Mucosa of gallbladder (tissue), 1 donor: ENCODE measurements at places on chromosomes 4 and X.
A peak's percentile ranks its signal among the peaks of the same experiment; 100 is the strongest.

GRCh38 chrX:85111347-85111746, 107.7 kb downstream of the APOOL start:
- no peak for DNase-seq

DNA sequence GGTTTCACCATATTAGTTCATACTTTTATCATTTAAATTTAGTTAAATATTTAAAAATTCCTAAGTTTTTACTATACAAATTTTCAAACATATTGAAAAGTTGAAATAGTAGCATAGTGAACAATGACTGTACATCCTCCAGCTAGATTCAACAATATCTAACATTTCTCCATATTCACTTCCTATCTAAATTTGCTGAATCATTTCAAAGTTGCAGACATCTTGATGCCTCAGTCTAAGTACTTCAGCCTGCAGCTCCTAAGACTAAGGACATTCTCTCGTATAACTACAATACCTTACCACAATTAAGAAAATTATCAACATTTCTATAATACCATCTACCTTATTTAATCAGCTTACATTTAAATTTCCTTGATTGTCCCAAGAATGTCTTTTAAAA, 132.7 kb downstream of the TMEM164 start:
- no peak for DNase-seq

DNA sequence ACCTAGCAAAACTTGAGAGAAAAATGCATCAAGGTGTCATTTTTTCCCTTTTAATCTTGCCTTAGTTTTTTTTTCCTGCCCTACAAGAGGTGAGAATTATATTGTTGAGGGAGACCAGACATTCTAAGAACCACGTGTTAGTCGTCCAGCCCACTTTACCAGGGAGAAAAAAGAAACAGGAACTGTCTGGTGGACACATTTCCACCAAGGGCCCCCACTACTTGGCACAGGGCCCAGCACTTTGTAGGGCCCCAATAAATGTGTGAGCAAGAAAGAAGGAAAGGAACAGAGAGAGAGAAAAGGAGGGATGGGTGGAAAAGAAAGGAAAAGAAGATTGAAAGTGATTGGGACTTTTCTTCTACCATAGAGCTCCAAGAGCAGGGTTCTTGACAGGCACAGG, 3.9 kb upstream of the EGFL6 start:
- no peak for DNase-seq

DNA sequence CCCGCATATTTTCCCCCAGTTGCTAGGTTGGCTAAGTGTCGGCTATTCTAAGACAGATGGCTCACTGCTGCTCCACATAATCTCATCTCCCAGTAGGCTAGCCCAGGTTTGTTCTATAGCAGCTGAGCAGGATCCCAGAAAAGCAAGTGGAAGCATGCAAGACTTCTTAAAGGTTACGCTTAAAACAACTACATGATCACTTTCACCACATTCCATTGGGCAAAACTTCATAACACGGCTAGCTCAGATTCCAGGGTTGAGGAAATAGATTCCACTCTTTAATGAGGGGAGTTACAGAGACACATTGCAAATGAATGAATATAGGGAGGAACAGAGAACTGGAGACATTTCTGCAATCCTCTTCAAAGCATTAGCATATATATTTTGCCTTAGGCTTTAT, 12.9 kb upstream of the RAB33B start:
- DNase-seq: no peak

- DNase-seq: no peak
Observed at GRCh38 chr4:153156263-153156662, 48.0 kb upstream of the TRIM2 start.

GRCh38 chr4:1576961-1577821, 106.9 kb downstream of the FAM53A start:
- DNase-seq: no peak

GRCh38 chr4:159400558-159401225, 297.8 kb downstream of the RAPGEF2 start:
- no peak for DNase-seq

DNA sequence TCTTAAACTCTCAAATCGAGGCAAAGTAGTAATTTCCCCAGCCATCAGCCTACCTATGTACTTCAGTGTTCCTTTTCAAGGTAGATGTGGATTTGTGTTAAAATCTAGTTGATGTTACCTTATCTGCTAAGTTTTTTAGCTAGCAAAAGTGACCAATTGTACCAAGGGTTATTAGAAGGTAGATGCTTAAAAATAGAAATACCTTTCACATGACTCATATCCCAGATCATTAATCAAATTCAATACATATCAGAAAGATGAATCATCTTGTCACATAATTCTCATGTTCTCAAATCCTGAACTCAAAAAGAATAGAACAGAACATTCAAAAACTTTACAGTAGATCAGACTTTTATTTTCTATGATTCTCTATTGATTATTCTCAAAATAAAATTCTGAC, 3.5 kb downstream of the ENAM start:
- no peak for DNase-seq

DNA sequence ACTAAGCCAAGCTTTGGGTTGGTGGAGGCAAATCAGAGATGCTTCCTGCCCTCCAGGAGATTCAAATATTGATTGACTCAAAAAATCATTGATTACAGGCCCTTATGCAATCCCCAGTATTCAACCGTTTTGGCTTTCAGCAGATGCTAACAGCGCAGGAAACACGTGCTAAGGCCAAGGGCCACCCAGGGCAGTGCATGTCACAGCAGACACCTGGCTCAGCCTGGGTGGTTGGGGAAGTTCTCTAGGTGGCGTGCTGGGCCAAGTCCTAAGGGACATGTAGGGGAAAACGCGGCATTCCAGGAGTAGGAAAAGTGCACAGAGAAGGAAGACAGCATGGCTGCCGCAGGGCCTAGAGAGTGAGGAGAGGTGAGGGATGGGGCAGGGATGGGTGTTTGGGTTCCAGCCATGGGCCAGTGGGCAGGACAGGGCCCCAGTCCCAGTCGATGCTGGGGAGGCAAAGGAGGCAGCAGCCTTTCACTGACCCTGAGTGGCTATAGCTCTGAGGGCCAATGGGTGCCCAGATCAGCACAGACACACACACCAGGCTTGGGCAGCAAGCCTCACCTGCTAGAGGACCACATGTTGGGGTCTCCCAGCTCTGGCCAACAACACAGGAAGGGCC, 239.1 kb downstream of the EVC2 start:
- no peak for DNase-seq

GRCh38 chrX:133189195-133189594, 29.0 kb downstream of the TFDP3 start:
- DNase-seq: no peak

- no peak for DNase-seq
Observed at GRCh38 chr4:47484168-47484567, 907 bp upstream of the ATP10D start.

DNA sequence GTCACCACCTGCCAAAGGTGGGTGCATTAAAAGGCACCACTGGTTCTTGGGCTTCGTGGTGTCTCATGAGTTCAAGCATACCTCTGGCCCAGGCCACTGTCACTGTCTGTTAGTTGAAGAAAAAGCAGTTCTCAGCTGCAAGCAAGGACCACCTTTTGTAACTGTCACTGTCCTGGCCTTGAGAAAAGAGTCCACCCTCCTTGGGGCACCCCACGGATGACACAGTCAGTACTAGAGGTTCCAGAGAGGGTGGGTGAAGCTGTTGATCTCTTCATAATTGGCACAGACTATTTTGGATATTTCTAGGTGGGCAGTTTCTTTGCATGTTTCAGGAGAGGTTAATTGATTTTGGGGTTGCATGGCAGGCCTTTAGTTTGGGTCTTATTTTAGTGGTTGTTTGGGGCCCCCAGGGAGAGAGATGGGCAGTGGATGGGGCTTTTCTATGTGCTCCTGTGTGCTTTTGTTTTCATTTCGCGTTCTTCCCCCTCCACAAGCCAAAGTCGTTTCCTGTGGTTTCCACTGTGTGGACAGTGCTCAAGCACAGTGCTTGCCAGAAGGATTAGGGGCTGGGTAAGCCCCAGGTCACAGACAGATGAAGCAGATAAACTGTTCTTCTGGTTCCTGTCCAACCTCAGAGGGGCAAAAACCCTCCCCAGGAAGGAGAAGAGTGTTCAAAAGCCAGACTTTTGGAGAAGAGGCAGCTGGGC, 156.2 kb upstream of the PPP1R2C start:
- DNase-seq: no peak

GRCh38 chr4:136690360-136690759, 841.9 kb downstream of the PCDH18 start:
- DNase-seq: peak; percentile 11

- DNase-seq: no peak
Observed at GRCh38 chrX:69014200-69014599, 151.1 kb downstream of the PJA1 start.

DNA sequence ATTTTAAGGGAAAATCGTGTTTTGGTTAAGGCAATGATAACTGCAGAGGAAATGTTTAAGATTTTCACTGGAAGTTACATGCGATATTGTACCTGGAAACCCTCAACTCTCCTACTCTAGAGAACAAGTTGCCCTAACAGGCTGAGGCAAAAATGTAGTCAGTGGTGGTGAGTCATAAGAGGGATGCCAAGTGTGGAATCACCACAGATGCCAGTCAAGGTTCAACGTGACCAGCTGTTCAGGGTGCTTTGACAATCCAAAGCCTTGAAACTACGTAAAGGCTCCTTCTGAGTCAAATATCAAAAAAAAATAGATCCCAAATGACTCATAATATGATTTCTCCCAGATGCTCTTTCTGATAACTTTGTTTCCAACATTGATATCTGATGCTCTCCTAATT, 77.9 kb upstream of the AFF2 start:
- DNase-seq: no peak

DNA sequence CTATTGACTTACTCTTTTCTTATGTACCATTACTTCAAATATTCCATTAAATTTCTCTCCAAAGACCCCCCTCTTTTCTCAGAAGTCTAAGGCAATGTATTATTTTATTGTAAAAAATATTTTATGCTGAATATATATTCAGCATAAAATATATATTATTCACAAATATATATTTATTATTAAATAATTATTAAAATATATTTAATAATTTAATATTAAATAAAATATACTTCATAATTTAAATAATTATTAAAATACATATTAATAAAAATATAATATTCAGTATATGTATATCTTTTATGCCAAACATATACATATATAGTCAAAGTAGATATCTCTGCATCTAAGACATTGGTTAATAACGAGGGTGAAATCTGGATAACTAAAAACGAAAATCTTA, 418.4 kb downstream of the GASK1B start:
- DNase-seq: no peak

DNA sequence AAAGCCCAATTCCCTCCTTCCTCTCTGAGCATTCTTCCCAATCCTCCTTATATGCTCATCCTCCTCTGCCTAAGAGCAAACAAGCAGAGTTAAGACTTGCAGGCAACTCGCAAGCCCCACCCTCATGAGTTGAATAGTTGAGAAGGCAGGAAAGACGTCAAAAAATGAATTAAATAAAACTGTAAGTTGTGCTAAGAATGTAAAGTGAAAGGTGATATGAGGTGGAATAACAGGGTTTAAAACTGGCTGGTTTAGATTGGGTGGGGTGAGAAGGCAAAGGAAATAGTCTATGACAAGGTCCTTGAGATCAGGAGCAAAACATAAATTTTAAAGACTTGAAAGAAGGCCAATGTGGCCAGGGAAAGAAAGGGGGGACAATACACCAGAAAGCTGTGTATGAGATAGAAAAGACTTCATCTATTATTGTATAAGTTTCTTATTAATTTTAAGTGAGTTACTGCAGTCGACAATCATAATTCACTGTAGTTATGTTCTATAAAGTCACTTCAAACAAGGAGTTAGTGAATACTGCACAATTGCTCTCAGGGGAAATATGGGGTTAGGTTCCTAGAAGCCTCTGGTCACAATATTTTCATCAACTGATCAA, 124.9 kb downstream of the RELL1 start:
- DNase-seq: no peak

GRCh38 chr4:129565214-129565613, 469.3 kb downstream of the C4orf33 start:
- DNase-seq: no peak

DNA sequence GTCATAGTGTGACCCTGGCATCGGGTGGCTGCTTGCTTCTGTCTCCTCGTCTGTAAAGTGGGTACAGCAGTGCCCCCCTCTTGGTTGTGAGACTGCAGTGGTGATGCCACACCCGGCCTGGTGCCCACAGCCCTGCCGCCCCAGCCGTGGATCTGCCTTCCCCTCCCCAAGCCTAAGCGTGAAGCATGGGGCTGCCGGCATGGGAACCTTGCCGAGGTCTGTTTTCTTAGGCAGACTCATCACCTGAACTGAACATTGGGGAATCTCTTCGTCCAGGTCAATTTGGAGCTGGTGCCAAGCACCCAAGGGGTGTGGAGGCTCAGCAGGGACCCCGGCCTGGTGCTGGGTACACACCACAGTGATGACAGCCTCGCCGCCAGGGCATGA, 108.4 kb downstream of the PSAPL1 start:
- DNase-seq: no peak

DNA sequence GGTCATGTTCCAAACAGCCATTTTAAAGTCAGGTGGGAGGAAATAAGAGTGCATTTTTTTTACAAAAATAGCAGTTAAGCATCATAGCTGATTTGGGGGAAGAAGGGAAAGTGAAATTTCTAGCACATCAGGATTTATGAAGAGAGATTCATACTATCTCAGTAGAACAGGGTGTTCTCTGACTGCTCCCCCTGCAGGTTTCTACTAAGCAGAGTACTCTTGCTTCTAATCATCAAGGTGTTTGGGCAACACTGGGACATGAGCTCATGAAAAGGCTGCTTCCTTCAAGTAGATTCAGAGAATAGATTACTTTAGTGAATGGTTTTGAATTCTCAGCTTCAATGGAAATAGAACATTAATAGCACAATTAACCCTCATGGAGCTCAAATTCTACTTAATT, 591.4 kb upstream of the PCDH10 start:
- no peak for DNase-seq

GRCh38 chr4:168720396-168720900, 223.6 kb downstream of the PALLD start:
- DNase-seq: no peak

DNA sequence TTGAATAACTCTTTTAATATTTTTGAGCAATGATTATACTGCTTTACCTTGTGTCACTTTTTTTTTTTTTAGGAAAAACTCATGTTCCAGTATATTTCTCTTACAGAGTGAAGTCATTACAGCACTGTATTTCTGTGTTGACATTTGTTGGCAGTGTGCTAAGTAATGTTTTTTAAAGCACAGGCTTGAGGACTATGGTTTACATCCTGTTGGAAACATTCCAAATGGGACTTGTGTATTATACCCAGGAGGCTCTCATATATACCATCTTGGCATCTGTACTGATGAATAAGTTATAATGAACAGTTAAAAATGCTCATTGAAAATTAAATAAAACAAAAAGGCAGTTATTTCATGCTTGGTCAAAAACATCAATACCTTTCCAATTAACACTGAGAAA, 33.8 kb downstream of the CEP44 start:
- DNase-seq: no peak

DNA sequence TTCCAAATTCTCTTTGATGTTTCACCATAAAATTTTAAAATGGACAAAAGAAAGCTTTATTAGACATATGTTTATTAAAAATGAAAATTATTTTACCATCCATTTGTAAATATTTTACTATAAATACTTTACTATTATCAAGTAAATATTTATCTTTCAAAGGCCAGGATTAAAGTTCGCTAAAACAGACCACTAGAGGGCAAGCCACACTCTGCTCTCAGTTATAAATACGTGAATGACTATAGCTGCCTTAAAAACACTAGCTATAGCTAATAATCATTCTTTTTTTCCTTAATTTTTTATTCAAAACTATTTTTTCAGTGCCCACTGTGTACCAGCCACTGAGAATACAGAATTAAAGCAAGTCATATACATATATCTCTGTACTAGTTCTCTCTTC, 38.6 kb downstream of the UNC5C start:
- no peak for DNase-seq
